ENCODE measurements at places on chromosomes 13 and 19.

GRCh38 chr13:80131204-80131603, 209.7 kb downstream of the SPRY2 start:
- no peak for DNase-seq

GRCh38 chr19:38032151-38032550, 125.1 kb downstream of the SIPA1L3 start:
- no peak for DNase-seq

DNA sequence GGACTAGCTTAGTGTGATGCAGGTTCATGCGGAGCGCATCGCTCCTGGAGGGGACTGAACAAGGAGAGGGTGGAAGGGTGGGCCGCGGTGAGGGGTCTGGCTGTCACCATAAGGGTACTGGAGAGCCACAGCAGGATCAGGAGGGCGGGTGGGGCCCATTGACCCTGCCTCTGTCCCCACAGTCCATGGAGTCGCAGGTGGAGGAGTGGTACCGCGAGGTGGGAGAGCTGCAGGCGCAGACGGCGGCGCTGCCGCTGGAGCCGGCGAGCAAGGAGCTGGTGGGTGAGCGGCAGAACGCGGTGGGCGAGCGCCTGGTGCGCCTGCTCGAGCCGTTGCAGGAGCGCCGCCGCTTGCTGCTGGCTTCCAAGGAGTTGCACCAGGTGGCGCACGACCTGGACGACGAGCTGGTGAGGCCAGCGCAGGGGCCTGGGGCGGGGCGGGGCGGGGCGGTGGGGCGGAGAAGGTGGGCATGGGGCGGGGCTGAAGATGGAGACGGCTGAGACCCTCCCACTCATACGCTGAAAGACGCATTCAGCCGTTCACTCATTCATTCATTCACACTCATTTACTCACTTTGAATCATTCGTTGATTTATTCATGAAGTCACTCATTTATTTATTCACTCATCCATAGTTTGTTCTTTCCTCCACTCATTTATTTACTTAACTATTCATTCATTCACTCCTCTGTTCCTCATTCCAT, 27.5 kb upstream of the SHKBP1 start:
- DNase-seq: peak; percentile 74

DNA sequence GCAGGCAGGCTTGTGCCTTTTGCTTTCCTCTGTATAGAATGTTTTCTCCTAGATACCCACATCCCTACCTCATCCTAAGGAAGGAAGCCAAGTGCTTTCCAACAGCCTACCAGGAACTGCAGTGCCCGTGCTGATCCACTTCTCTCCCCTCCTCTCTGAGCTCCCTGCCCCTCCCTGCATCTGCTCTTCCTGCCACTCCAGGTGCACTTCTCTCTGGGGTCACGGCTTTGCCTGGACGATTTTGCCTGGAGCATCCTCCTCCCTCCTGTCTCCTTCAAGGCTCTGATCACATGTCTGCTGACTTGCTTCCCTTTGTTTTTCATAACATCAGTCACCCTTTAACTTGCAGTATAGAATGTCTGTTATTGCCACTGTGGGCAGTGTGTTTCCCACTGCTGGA, 34.7 kb upstream of the IRS2 start:
- no peak for DNase-seq

- DNase-seq: no peak
Measured at GRCh38 chr13:89740994-89741685, 1606.3 kb upstream of the MIR17HG start.

DNA sequence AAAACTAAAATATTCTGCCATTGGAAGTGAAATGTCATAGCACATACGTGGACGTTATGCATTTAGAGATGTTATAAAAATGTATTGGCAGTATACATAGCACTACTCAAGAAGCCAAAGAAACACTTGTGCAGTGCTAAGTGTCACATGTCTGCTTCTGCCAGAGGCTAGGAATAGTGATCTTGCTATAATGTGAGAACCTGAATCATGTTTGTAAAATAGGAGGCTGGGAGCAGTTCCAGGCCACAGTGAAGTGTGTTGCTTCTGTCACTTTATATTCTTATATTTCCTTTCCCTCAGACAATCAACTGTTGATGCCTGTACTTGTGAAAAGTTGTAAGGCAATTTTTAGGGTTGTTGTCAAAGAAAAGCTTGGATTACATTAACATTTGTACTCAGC, 3.4 kb downstream of the TRAPPC2B start:
- DNase-seq: no peak

DNA sequence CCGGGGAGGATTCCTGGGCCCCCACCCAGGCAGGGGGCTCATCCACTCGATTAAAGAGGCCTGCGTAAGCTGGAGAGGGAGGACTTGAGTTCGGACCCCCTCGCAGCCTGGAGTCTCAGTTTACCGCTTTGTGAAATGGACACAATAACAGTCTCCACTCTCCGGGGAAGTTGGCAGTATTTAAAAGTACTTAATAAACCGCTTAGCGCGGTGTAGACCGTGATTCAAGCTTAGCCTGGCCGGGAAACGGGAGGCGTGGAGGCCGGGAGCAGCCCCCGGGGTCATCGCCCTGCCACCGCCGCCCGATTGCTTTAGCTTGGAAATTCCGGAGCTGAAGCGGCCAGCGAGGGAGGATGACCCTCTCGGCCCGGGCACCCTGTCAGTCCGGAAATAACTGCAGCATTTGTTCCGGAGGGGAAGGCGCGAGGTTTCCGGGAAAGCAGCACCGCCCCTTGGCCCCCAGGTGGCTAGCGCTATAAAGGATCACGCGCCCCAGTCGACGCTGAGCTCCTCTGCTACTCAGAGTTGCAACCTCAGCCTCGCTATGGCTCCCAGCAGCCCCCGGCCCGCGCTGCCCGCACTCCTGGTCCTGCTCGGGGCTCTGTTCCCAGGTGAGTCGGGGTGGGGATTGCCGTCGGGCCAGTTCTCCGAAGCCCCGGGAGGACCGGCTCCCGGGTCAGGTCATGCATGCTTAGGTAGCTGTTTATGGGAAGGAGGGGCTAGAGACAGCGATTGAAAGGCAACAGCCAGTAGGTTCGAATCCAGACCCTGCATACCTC, at the start of gene ICAM1:
ICAM1 (plus strand) TSS at position 505 of the 779 bp plus-strand sequence; CDS start at position 545, 40 bp downstream.
- DNase-seq: peak; percentile 77

- peak; percentile 47 for DNase-seq
Measured at GRCh38 chr19:11377237-11377636, 2.8 kb downstream of the SWSAP1 start.

DNA sequence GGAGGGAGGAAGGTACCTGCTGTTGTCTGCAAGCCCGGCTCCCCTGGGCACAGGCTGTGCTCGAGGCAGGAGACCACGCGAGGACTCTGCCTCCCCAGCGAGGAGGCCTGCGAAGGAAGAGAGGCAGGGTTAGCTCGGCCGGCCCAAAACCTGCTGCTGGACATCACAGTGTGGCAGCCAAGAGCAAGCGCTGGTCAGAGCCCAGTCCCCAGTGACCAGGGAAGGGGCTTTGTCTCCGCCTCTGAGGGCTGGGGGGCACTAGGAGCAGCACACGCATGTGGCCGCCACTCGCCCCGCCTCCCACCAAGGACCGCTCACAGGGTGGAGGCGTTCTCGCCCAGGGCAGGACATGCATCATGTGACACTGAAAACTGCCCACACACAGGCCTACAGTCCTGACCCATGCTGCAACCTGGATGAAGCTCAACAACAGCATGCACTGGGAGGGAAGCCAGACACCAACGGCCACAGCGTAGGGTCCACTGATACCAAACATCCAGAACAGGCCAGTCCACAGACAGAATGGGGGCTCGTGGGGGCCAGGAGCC, 8.5 kb downstream of the MIER2 start:
- no peak for DNase-seq

DNA sequence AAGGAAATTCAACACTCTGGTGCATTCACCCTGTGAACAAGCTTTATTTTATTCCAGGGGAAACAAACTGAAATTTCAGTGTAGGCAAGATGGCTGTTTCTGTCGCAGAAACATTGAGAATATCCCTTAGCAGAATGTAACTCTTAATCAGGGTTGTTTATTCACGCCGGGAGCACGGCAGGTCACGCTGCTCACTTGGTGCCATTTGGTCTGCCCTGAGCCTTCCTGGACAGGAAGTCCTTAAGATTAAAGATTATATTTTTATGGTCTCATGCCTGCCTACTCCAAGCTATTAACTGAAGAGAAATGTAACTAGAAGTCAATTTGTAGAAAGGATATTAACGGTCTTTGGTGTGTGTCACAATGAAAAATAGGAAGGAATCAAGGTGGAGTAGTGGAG, 185.3 kb upstream of the ARGLU1 start:
- no peak for DNase-seq

All from activated CD4-positive, alpha-beta T cell treated with anti-CD3 and anti-CD28 coated beads, Interleukin-2, amount 10 ng/mL, durations not matched to agents 7 days and 5 days (primary cell).